GM23338 (cell line): ENCODE measurements at places on chromosomes 7 and 10. TPM values are rescaled to one million over a fixed set of nuclear protein-coding genes. Genes with fewer than 3 reads are reported as not detected.

GRCh38 chr7:133883591-133883990, 243.5 kb upstream of the LRGUK start:
- H3K4me1 ChIP-seq, result peaks cover 13% of the 10 kb centered on the region; the same call in 1 of the 2 replicates
- no peaks in the 10 kb centered on the region for H3K27me3 ChIP-seq
- DNase-seq, result no peak
- H3K27ac ChIP-seq, result no peak overlapping the region

The FGF8 gene
- 6.2 and 6.3 TPM in 2 replicates for total RNA-seq

The UNCX gene
- not detected in 2 replicates for total RNA-seq

The PTF1A gene
- not detected in 2 replicates for total RNA-seq

- peaks cover 80% of the 10 kb centered on the region for H3K27me3 ChIP-seq
- H3K4me1 ChIP-seq, result peaks cover 17% of the 10 kb centered on the region; the same call in 1 of the 2 replicates
- H3K27ac ChIP-seq, result no peak overlapping the region
- H3K4me3 ChIP-seq, result no peak overlapping the region
- DNase-seq, result no peak
Observed at GRCh38 chr10:100661520-100661919, 83.9 kb upstream of the PAX2 start.

The TSC22D4 gene
- 22.6 and 24.9 TPM in 2 replicates for total RNA-seq

- no peak for DNase-seq
- H3K4me1 ChIP-seq, result no peaks in the 10 kb centered on the region
- H3K36me3 ChIP-seq, result no peaks in the 10 kb centered on the region
- H3K27ac ChIP-seq, result no peak overlapping the region
- no peak overlapping the region for H3K4me3 ChIP-seq
Observed at GRCh38 chr10:33122014-33122809, 164.2 kb upstream of the ITGB1 start.

DNA sequence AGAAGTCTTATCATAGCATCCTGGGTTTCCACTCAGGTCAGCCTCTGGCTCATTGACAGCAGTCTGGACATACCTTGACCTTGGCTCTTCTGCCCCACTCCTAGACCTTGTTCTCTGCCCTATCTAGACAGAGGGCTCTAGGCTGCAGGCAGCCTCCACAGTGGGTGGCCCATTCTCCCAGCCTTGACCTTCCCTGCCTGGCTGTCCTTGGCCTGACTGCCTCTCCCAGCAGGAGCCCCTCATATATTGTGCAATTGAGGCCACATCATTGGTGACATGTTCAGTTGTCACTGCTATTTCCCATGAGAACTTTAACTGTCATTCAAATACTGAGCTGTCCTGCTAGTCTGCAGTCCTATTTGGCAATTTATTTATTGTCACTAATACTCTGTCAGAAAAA, 503.4 kb downstream of the PLXNA4 start:
- no peaks in the 10 kb centered on the region; the same call in 1 of the 2 replicates for H3K4me1 ChIP-seq
- H3K27me3 ChIP-seq, result no peaks in the 10 kb centered on the region
- H3K27ac ChIP-seq, result no peak overlapping the region
- H3K36me3 ChIP-seq, result no peaks in the 10 kb centered on the region

GRCh38 chr7:3043544-3044371, at the start of gene CARD11:
TSS of gene CARD11 (minus strand) at chr7:3043867. CDS start at chr7:2958506, 85,361 bp downstream.
- peaks cover 5% of the 10 kb centered on the region; the same call in 1 of the 2 replicates for H3K4me1 ChIP-seq
- H3K4me3 ChIP-seq, result peak within 1 kb of the TSS; percentile 91
- no peaks in the 10 kb centered on the region for H3K36me3 ChIP-seq
- peak; percentile 78 for DNase-seq
